ENCODE measurements at places on chromosomes 2 and 18.

DNA sequence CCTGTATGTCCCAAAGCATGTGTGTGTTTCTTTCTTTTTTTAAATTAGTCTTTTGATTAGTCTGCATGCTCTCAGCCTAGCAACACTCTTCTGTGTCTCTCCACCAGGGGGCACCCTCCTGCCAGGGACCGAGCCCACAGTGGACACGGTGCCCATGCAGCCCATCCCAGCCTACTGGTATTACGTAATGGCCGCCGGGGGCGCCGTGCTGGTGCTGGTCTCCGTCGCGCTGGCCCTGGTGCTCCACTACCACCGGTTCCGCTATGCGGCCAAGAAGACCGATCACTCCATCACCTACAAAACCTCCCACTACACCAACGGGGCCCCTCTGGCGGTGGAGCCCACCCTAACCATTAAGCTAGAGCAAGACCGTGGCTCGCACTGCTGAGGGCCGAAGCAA is 93.8 kb downstream of the NRP2 start:
- DNase-seq, result no peak

DNA sequence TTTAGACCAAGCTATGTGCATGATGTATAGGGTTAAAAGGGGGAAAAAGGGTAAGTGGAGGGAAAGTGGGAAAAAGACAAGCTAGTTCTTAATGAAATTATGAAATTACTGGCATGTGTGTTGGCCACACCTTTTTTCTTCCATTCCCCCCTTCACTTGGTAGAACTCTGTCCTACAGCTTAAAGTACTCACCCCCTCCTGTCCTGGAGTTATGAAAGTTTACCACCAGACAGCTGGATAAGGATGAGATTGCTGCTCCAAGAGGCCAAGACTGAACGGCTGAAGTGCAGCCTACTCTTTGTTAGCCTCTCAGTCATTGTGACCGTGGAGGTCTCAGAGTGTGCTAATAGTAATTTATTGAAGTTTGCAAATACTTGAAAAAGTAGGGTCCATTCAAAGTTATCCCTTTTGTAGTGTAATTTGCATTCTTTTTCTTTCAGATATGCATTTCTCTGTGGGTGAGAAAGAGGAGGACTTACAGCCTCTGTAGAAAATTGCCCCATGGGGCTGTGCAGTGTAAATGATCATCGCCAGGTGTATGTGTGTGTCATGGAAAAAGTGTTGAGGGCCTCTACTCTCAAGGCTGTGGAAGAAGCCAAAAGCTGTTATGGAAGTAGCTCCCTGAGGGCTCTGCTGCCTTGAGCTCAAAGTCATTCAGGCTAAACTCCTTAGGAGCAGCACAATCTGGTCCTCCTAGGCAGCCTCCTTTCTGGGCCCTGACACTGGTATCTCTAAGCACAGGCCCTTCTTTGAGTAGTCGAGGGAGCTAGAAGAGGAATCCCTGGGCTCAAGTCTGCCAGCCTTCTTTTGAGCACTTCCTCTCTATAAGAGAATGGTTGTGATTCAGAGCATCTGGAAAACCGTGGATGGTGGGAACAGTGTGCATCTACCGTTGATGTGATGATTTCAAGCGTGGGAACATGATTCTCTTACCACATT is 46.2 kb downstream of the LHCGR start:
- no peak for DNase-seq

DNA sequence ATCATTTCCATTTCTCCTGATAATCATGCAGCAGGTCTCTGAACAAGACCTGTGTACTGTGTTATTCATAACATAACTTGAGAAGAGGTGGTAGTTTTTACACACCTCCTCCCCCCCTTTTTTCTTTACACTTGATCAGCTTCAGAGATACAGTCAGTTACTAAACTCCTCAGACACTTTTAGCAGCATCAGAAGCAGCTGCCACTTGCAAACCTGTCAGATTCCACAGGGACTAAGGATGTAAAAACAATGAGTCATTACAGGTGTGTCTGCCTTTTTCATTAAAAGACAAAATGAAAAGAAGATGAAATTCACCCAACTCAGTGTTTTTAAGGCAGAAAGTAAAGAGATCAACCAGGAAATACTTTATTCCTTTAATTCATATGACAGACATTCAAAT is 254.0 kb downstream of the NRXN1 start:
- no peak for DNase-seq

- no peak for DNase-seq
Measured at GRCh38 chr2:171044416-171044815, 115.4 kb downstream of the GORASP2 start.

DNA sequence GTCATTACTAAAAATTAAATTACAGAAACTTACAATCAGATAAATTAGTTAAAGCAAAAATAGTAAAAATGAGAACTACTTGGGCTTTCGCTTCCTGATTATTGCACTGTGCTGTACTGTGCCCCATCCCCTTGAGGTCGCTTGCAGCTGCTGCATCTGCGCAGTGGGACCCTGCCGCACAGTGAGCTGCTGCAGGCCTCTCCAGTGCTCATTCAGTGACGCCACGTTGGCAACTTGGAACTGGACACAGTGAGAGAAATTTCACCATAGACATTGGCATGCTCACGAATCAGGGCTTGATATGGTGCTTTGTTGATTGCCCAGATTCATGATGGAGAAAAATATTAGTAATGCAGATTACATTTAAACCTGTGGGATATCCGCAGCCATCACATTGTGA is 290.8 kb upstream of the MYT1L start:
- DNase-seq, result no peak

GRCh38 chr2:240792629-240793312 is 27.2 kb downstream of the KIF1A start:
- no peak for DNase-seq

DNA sequence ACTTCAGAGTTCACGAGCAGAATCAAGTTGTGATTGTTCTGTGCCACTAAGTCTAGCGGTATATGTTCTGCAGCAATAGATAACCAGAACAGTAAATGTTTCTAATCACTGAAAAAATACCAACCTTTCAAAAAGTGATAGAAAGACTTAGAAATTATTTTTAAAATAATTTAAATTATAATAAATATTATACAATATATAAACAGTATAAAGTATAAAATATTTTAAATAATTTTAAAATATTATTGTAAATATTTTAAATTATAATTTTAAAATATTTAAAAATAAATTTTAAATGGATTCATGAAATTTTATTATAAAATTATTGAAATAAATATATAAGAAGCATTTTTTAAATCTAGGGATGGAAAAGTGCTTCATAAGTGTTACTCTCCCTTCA is 126.3 kb upstream of the ID2 start:
- no peak for DNase-seq

DNA sequence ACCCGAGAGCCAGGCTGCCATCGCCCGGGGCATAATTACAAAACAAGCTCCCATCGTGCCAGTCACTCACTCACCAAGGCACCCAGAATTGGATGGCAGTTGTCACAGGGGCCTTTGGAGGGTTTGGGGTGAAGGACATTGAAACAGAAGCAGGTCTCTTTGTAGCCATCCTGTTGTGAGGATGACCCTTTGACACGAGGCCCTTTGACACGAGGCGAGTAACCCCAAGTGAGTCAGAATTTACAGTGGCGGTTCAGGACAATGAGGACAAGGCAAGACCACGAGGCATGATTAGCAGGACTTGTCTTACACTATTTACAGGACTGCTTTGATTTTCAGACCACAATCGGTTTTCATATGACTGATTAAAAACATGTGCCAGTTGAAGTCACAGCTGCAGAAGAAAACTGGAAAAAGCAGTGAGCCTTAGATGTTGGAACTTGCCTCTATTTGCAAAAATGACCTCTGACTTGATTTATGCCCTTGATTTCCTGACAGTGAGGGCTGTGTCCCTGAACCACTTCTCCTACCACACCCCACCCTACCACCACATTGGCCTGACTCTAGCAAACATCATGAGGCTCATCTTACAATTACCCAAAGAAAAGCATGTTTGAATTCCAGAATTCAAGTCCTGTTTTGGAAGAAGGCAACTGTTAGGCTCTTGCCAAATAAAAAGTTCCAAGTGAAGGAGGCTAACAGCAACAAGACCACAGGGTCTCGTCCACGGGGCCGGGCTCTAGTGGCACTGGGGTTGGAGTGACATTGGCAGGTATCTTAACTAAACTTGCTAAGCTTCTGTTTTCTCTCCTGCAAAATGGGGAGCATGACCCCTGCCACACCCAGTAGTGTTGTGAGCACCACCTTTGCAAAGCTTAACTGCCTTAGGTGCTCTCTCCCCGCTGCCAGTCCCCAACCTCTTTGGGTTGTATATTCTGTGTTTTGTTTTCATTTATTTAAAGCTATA is 64.4 kb upstream of the FOSL2 start:
- DNase-seq, result no peak

GRCh38 chr18:59451073-59451472 is 92.0 kb upstream of the LMAN1 start:
- no peak for DNase-seq

- no peak for DNase-seq
Measured at GRCh38 chr18:51390702-51391101, 193.2 kb upstream of the MEX3C start.

DNA sequence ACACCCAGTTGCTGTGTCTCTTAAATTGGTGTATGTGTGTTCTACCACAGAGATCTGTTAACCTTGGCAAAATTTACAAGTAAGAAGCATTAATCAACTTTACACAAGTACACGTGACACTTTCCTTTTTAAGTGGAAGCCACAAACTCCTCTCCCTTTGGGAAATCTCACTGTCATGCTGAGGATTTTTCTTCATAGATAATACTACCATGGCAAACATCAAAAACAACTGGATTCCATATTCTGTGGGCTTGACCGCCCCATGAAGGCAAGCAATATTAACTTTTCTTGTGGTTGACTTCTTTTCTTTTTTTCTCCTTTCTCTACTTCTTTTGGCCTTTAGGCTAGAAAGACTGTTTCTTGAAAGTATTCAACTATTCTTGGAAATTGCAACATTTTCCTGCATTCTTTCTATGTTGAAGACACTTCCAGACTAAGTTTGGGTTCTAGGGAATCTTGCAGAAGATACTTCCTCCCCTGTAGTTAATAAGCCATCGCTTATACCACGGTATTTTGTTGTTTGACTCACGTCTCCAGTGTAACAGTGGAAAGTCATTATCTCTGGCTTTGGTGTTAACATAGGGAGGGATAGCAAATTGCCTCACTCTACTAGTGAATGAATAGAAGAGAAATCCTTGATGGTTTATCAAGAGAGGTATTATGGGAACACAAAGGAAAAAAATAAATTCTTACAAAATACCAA is 79.5 kb downstream of the SLC8A1 start:
- no peak for DNase-seq

DNA sequence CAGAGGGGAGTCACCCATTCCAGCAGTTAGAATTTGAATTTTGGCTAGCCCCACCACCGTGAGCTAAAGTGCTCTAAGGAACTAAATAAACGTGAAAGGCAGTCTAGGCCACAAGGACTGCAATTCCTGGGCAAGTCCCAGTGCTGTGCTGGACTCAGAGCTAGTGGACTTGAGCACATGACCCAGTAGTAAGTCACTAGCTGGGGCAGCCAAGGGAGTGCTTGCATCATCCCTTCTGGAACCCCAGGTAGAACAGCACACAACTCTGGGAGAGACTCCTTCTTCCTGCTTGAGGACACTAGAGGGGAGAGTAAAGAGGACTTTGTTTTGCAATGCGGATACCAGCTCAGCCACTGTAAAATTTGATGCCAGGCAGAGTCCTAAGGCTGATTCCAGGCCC is 672.2 kb downstream of the CPS1 start:
- DNase-seq, result no peak

DNA sequence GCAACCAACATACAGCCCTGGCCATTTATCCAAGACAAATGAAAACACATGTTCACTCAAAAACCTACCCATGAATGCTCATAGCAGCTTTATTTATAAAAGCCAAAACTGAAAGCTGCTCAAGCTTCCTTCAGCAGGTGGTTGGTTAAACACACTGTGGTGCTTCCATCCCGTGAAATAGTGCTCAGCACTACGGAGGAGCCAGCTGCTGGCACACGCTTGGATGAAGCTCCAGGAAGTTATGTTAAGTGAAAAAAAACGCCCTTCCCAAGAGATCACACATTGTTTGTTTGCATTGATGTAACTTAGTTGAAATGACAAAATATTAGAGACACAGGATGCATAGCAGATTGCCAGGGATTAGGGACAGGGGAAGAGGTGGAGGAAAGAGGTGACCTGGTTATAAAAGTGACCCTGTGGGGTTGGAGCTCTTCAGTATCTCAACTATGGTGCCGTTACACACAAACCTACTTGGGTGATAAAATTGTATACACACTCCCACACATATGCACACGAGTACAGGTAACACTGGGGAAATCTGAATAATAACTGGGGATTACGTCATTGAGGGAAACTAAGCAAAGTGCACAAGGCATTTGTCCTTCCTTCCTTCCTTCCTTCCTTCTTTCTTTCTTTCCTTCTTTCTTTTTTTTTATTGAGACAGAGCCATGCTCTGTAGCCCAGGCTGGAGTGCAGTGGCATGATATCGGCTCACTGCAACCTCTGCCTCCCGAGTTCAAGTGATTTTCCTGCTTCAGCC is 6.2 kb upstream of the ALPG start:
- no peak for DNase-seq

DNA sequence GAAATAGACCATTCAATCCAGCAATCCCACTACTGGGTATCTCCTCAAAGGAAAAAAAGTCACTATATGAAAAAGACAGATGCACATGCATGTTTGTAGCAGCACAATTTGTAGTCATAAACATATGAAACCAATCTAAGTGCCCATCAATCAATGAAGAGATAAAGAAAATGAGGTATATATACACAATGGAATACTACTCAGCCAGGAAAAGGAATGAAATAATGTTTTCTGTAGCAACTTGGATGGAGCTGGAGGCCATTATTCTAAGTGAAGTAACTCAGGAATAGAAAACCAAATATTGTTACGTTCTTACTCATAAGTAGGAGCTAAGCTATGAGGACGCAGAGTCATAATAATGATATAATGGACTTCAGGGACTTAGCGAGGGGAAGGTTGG is 45.2 kb upstream of the LRRC30 start:
- DNase-seq, result no peak
